AG20443 (cell line): ENCODE measurements at places on chromosomes 3 and 15.

DNA sequence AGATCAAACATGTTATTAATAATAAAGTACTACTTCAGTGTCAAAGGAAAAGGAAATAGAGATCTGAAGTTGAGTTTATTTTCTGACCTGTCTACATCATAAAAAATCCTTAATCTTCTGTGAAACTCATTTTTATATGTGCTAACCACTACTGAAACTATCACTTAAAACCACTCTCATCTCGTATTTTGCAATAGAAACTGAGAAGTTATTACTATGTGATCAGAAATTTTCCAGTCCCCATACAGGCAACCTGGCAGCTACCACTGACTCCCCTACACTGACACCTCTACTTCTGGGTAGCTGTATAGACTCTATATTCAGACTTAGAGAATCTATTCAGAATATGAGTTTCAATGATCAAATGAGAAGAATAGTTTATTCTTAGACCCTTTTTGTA lies 8.3 kb downstream of the HDGFL3 start:
- no peak for DNase-seq

GRCh38 chr3:15384510-15385237 lies 42.7 kb downstream of the METTL6 start:
- DNase-seq = peak; percentile 49

GRCh38 chr3:182793663-182794454 lies 555 bp downstream of the ATP11B start:
- DNase-seq = peak; percentile 80

DNA sequence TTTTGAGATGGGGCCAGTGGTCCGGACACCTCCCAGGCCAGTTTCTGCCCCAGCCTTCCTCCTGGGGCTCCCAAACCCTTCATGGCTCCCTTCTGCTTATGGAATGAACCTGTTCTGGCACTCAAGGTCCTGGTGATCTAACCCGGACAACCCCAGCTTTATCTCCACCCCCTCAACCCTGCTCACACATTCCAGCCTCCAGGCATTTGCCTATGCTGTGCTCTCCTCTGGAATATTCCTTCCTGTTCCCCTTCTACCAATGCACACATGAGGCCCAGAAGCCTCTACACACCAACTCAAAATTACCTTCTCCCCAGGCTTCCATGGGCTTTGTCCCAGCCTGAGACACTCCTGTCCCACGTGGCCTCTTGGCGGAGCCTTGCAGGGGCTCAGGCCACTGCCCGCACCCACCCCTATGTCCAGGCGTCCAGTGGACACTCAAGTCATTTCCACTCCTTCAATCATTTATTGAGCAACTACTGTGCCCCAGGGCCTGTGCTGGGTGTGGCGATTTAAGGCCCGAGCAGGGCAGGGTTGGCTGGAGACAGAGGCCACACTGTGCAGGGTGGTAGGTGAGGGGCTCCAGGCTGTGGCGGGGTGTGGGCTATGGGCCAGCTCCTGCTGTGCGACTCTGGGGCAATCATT lies 18.8 kb downstream of the PLXND1 start:
- DNase-seq = no peak

DNA sequence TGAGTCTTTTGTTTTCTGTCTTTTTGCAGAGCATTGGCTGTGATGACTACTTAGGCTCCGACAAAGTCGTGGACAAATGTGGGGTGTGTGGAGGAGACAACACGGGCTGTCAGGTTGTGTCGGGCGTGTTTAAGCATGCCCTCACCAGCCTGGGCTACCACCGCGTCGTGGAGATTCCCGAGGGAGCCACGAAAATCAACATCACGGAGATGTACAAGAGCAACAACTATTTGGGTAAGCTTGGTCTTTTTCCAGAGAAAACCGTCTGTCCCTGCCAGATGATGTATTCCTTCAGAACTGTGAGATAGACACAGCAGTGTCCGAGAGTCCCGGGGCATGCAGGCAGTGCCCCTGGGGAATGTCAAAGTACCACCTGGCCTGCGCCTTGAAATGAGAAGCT lies 149.9 kb upstream of the NR2E3 start:
- no peak for DNase-seq

GRCh38 chr3:128803307-128803706 lies 76.1 kb upstream of the ACAD9 start:
- DNase-seq = no peak

DNA sequence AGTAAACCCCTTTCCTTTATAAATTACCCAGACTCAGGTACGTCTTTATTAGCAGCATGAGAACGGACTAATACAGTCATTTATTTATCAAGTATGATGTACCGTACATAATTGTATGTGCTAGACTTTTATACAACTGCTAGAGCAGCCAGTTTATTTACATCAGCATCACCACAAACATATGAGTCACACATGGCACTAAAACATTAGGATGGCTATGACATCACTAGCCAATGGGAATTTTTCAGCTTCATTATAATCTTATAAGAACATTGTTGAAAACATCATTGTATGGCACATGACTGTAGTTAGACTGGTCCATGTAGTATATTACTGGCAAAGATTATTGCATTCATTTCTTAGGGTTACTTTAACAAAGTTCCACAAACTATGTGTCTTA lies 121.7 kb downstream of the ZMAT3 start:
- no peak for DNase-seq

DNA sequence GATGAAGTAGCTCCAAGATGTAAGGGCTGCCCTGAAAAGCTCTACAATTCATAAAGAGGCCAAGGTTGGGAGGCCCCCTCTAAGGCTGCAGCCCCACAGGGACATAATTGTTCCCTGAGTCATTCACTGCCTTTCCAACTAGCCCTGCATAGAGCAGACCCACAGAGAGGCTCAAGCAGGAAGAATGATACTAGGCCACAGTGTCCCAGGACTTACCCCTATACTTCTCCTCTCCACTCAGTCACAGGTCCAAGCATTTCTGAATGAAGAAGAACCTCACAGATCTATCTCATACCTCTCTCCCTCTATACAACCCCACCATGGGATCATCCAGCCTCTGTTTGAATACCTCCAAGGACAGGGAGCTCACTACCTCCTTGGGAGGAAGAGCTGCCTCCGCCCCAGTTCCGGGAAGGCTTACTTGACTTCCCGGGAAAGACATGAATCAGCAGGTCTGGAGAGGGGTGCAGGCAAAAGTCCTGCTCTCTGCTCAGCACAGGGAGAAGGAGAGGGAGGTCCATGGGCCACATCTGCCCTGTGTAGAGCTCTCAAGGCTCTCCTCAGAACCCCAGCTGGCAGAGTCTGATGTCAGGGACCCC lies 6.9 kb upstream of the SKIC8 start:
- DNase-seq = peak; percentile 73

GRCh38 chr3:184336547-184337398 lies 627 bp upstream of the FAM131A start:
- peak; percentile 69 for DNase-seq

GRCh38 chr3:3851621-3852323 lies 52.5 kb downstream of the LRRN1 start:
- DNase-seq = no peak

GRCh38 chr3:186670155-186670554 lies 4.3 kb downstream of the HRG start:
- DNase-seq = no peak

DNA sequence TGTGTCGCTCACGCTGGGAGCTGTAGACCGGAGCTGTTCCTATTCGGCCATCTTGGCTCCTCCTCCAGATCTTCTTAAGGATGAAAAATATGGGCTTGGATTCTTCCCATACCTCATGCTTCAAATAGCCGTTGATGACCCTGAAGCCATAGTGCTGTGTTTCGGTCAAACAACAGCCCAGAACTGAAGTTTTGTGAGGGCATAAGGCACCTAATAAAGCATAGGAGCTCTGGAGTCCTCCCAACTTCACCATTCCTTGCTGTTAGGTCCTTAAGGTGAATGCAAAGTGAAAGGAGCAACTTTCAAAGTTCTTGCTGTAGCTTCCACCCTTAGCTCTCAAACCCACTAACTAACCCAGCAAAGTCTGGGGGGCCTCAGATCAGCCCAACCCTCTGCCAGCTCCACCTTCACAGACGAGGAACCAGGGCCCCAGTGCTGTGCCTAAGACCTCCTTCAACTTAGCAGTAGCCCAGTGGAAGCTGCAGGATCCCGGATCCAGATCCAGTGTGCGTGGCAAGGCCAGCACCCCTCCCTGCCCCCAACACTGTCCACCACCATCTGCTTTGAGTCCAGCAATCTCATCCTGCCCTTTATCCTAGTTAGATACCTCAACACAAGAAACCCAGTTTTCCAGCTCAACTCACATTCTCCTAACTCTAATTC lies at the start of gene GRK7:
TSS of gene GRK7 (plus strand) at position 321 of the 663 bp plus-strand sequence. CDS start 14,877 bp downstream, outside the sequence.
- DNase-seq = no peak

DNA sequence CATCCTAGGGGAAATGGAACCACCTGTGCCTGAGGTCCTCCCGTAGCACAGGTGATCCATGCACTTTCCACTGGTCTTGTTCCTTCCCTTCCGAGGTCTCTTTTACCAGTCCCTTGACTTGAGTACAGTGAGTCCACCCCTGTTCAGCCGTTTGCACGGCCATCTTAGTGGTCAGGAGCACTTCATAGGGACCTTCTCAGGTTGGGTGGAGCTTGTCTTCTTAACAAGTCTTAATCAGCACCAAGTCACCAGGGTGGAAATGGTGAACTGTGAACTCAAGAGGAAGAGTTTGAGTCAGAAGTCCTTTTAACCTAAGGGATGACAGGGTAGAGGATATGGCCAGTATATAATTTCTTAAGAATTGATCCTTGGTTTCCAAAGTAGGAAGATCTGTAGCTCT lies 21.4 kb downstream of the ARL8B start:
- no peak for DNase-seq

GRCh38 chr3:148441191-148441590 lies 256.5 kb upstream of the AGTR1 start:
- no peak for DNase-seq

- DNase-seq = no peak
Measured at GRCh38 chr15:23002920-23003319, 22.8 kb upstream of the CYFIP1 start.

GRCh38 chr3:66854601-66855151 lies 143.4 kb upstream of the KBTBD8 start:
- DNase-seq = no peak

DNA sequence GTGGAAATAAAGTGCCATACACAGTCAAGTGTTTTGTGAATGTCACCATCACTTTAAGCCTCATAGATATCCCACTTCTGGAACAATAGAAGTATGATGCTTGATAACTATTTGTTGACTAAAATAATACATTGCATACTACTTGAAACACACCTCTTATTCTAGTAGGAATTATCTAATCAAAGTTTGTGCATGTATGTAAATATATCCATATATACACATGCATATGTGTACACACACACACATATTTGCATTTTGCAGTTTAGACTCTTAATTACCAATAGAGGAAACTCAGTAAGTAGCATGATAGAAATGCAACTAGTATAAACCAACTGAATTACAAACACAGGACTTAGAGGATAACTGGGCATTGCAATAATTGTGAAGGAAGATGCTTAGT lies 1084.1 kb downstream of the FHIT start:
- no peak for DNase-seq

- peak; percentile 35 for DNase-seq
Measured at GRCh38 chr3:74445541-74445940, 168.9 kb downstream of the CNTN3 start.
